Activated CD4-positive, alpha-beta T cell treated with anti-CD3 and anti-CD28 coated beads for 48 hours (primary cell): ENCODE measurements at places on chromosomes 2 and 18.

GRCh38 chr2:27711804-27712203 lies 48.1 kb downstream of the SLC4A1AP start:
- DNase-seq, result no peak

GRCh38 chr2:111116011-111116746 lies 4.5 kb upstream of the BCL2L11 start:
- peak; percentile 54 for DNase-seq

DNA sequence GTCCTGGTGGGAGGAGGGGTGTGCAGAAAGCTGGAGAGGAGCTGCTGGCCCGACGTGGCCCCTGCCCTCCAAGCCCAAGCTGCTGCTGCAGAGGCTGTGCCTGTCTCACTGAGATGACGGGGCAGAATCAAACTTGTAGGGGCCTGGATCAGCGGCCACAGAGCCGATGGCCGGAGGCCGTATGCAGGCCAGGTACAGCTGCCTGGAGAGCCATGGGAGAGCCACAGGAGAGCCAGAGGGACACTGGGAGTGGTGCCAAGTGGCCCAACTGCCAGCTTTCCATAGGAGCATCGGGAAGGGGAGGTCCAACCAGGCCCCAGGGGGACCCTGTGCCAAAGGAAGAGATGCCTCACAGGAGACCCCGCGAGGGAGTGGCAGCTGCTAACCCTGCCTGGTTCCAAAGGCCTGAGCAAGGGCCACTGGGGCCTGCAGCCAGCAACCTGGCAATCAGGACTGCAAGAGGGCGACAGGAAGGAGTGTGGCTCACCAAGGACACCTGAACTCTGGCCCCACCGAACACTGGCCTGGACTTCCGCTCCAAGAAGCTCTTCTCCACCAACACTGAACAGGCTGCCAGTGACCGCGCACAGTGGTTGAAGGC lies 70.7 kb downstream of the HDAC4 start:
- DNase-seq, result no peak

DNA sequence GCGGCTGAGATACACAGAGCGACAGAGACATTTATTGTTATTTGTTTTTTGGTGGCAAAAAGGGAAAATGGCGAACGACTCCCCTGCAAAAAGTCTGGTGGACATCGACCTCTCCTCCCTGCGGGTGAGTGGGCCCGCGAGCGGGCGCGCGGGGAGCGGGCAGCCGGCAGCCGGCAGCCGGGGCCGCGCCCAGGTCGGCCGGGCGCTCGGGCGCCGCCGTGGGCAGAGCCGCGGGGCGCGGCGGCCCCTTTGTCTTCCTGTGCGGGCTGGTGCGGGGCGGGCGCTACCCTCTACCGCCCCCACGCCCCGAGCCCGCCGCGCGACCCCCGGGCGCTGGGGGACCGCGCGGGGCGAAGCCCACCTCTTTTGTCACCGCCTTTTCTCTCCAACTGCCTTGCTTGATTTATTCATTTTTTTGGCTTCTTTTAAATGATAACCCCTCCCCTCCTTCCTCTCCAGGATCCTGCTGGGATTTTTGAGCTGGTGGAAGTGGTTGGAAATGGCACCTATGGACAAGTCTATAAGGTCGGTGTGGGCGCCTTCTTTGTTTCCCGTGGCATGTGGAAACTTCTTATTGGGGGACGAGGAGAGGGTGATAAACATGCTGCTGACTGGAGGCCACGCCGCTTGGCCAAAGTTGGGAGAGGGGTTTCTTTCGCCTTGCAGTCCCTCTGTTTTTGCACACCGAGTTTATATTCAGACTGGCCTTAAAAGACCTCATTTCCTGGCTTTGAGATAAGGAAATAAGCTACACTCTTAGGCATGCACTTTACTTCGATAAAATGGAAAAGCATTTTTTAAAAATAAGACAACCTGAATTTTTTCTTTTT lies 722 bp downstream of the MAP4K4 start:
- DNase-seq, result peak; percentile 33

DNA sequence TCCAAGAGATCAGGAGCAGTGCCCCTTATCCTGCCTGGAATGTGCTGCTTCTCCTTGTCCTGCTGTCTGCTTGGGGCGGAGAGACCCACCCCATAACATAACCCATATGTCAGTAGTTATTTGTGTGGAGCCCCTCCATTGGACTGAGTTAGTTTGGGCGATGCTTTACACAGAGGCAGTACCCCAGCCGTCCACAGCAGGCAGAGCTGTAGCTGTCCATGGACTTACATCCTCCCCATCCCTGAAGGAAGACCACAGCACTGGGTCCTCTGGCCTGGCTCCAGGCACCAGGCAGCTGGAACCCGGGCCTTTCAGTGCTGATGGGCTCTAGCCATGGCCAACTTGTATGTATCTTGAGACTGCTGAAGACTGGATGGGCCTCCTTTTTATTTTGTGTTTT lies 20.3 kb downstream of the GKN2 start:
- no peak for DNase-seq

- no peak for DNase-seq
These were observed 15.3 kb downstream of the KYNU start for GRCh38 chr2:142892715-142893114.

DNA sequence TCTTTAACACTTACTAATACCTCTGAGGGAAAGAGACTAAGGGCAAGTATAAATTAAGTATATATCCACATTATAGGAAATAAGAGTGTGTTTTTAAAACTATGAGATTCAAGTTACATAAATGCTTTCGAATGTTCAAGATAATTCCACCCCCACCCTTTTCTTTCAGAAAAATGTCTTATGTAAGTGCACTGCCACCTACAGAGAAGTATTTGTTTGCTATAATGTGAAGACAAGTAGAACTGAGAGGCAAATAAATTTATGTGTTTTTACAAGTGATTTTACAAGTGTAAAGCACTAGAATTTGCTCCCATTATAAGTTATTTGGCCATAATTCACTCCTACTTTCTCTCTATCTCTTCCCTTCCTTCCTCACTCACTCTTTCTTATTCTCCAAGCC lies 99.9 kb upstream of the CRACDL start:
- no peak for DNase-seq

DNA sequence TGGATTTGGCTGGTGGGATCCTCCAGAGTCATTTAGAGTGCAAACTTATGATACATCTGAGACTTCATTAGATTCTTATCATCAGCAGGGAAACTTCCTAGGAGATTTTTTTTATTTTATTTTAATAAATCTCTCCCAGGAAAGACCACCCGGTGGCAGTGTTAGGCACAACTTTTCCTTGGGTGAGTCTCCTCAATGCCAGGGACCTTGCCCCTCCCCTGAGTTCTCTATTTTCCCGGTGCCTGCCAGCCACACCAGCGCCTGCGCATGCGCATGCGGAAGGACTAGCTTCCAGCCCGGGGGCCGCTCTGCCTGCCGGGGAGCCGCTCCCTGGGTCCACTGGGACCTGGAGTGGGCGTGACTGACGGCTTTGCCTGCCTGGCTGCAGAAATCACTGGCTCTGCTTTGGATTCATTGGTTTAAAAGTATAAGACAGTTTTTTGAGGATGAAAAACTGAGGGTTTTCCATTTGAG lies 86.6 kb downstream of the TMEM182 start:
- DNase-seq, result peak; percentile 54

DNA sequence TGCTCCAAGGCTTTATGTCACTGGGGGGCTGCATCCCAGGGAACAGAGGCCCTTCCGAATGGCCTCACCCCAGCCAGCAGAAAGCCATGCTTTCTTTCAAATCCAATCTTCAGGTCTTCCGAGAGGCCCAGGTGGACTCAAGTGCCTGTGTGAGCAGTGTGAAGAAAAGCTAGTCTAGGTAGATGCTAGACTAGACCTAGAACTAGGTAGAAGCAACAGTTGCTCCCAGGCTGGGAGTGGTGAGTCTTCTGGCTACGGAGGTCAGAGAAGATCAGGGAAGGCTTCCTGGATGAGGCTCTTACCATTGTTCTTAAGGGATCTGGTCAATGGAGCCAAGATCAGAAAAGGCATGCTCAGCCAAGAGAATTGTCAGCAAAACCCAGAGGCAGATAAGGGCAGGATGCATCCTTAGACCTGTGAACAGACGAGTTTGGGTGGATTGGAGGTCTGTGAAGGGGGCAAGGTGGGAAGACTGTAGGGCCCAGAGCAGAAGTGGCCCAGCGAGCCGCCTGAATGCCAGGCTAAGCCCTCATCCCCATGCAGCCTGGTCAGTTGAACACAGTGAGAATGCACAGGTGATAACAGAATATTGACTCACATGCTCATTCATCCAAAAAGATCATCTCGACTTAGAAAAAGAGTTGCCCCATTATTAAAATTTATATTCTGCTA lies 110.8 kb downstream of the SMAD7 start:
- no peak for DNase-seq

- DNase-seq, result no peak
These were observed 199.6 kb downstream of the MYCN start for GRCh38 chr2:16139663-16140615.

- no peak for DNase-seq
These were observed 25.8 kb downstream of the CAB39 start for GRCh38 chr2:230738391-230738811.

GRCh38 chr18:58230438-58231179 lies 186.6 kb downstream of the NEDD4L start:
- DNase-seq, result no peak

DNA sequence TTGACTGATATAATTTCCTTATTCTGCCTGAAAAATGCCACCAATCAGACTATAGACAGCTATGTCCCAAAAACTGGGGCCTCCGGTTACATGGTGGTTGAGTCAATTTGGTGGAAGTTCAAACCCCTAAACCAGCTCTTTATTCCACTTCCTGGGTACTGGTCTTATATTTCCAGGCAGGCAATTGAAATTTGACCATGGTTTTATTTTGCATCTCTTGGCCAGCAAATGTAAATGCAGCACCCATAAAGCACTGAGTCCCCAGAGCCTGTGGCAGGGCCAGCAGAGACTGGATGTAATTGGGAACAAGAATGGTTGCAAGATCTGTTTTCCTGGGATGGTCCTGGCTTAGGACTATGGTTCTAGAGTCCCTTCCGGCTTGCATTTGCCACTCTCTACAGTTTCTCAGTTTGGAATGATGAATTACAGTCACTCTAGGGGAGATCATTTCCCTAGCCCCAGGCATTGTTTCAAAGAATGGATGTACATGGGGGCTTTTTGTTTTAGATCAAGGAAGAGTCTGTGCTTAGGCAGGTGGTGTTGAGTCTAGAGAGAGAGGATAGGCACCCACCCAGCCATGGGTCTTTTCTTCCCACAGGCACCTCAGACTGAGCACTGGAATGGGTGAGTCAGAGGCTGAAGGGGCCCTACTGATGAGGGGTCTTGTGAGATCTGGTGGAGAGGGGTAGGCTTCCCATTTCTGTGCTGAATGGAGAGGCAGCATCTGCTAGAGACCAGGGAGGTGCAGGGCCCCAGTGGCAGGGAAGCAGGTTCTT lies 108.4 kb upstream of the CDC42EP3 start:
- DNase-seq, result no peak

DNA sequence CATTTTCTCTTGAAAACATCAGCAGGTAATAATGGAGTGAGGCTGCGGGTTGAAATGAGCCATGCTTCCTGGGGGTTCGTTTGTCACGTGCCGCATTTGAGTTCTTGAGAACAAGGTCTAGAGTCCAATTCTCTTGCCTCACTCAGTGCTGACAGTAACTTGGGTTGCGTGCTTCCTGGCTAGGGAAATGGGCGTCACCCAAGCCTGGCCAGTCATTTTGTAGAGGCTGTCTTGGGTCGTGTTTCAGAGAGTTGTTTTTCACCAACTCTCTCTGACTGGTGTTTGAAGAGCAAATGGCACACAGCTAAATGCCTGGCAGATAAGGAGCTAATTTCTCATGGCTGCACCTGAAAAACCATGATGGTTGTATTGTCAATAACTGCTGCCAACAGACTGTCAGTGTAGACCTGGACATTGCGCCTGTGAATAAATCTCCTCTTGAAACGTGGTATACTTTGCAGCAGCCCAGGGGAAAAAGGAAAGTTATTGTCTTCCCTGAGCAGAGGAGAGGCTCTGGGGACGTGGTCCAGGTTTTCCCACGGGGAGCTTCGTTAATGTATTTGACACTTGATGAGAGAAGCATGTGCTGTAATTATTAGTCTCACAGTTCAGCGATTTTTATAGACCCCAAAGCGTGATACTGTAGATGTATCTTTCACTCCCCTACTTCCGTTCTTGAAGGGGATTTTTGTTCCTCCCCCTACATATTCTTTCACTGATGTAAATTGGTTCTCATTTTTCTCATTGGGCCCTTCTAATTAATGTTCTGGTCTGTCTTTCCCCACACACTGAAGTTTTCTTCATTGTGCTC lies 196.0 kb downstream of the FHOD3 start:
- no peak for DNase-seq

DNA sequence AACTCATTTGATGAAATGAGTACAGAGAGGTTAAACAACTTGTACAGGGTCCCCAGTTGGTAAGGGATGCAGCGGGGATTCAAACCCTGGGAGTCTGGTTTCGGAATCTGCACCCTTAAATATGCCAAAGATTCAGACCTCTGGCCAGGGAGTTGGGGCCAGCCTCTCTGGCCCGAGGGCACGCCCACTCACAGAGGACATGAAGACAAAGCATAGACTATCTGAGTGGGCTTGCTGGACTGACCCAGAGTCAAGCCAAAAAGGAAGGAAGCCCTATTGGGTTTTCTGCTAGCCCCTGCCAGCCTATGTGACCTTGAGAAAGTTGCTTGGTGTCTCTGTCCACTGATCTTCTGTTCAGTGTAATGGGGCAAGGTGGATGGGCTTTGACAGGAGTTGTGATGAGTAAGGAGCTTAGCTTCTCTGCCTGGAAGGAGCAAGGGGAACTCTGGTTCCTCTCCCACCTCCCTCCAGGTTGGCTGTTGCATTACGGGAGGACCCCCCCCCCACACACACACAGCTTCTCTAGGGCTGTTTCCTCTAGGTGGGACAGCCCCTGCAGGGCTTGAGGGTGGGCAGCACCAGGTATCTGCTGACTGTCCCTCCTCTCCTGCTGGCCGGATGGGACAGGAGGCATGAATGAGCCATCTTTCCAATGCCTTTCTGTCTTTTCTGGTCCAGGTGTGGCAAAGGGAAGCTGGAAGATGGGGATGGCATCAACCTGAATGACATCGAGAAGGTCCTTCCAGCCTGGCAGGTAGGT lies 131.3 kb downstream of the CTIF start:
- no peak for DNase-seq

DNA sequence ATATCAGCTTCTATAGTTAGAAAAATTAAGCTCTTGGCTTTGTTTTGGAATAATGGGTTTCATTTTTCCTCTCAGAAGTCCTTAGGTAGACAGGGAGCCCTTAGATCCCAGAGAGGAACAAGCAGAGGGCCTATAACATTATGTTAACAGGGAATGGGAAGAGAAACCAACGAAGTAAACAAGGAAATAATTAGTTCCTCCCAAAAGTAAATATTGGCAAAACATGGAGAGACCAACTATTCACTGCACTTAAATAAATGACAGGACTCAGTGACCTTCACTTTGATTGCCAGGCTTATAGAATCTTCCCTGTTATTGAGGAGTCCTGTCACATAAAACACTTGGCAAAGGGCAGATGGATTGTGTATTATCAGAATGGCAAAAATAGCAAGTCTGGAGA lies 5.3 kb downstream of the CRIM1 start:
- DNase-seq, result no peak

- peak; percentile 17 for DNase-seq
These were observed 336.4 kb upstream of the FSHR start for GRCh38 chr2:49490710-49491109.
